GM18507 (cell line): ENCODE measurements at places on chromosomes 11 and 22.

DNA sequence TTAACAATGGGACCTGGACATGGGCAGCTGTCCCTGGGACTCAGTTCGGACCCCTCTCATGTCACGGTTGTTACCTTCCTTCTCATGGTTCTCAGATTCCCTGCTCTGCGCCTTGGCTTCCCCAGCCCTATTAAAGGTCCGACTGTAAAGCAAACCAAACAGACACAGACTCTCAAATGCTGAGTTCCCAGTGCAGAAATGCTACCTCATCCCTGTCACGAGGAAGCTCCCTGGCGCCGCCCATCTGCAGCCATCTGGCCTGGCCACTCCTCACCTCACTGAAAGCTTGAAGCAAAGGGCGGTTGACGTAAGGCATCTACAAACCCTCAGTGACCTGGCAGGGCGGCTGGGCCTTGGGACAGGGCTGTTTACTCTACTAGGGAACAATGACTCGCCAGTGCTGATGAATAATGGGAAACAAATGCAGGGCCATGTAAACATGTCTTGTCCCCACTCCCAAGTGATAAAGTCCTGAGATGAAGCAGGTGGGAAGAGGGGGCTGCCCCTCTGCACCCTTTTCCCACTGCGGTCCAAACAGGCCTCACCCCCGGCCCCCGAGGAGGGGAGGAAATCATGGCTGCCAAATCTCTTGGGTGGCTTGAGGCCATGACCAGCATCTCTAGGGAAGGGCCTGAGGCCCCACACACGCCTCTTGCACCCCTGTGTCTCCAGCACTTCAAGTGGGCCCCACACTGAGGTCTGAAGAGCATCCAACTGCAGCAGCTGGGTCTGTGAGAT, 49.3 kb downstream of the SCUBE1 start:
- DNase-seq: no peak

- DNase-seq: no peak
Measured at GRCh38 chr22:26553056-26553752, 36.7 kb downstream of the TPST2 start.

GRCh38 chr11:92644595-92645445, 324.6 kb upstream of the MTNR1B start:
- DNase-seq: no peak

- DNase-seq: no peak
Measured at GRCh38 chr11:85875505-85875904, 20.3 kb downstream of the CCDC83 start.

GRCh38 chr22:36864454-36865215, 3.8 kb downstream of the NCF4 start:
- DNase-seq: no peak

DNA sequence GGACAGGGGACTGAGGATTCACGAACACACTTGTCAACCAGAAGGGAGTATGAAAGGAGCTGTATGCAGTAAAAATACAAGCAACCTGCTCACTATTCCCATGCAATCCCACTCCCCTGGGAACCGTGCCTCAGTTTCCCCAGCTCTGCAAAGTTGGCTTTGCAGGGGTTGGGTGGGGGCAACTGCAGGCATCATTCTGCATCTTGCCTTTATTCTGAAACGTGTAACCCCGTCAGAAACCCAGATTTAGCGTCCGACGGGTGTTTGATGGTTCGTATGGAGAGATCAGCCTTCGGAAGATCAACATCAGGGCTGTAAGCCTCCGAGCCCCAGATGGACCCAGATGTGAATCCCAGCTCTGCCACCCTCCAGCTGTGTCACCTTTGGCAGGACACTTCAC, 3.6 kb downstream of the CYTH4 start:
- no peak for DNase-seq

GRCh38 chr22:23801238-23801821, 14.6 kb downstream of the SMARCB1 start:
- DNase-seq: no peak

GRCh38 chr22:22929381-22930221, 42.0 kb downstream of the IGLL5 start:
- DNase-seq: no peak

- no peak for DNase-seq
Measured at GRCh38 chr11:19345848-19346681, 105.3 kb upstream of the E2F8 start.

DNA sequence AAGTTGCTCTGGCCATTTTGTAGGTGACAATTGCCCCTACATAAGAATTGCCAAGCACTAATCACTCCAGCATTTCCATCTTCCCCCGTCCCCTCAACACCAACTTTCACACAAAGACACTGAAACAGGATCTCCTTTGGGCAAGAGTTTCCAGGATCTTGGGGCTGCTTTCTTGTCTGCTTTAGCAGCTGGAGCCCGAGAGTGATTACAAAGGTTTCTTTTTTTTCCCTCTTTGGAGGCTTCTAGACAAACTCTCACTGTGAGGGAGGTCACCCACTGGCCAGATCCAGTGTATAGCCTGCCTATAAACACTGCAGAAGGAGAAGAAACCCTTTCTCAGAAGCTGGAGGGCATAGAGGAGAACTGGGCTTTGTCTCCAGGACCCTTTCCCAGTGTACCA, 92.5 kb downstream of the APIP start:
- DNase-seq: no peak
